ENCODE measurements at places on chromosomes 16 and 17. TPM values are rescaled to one million over a fixed set of nuclear protein-coding genes. Genes with fewer than 3 reads are reported as not detected.

The CASKIN1 gene
- 0.13 TPM for total RNA-seq

The ASIC2 gene
- total RNA-seq, result 0.07 TPM

The CD300LB gene
- total RNA-seq, result not detected

The TBC1D26 gene
- total RNA-seq, result not detected

The RASD1 gene
- total RNA-seq, result 11.8 TPM

The KRTAP4-9 gene
- total RNA-seq, result not detected

The CDH3 gene
- not detected for total RNA-seq

The EIF5A gene
- 945 TPM for total RNA-seq

The MARVELD3 gene
- total RNA-seq, result 0.13 TPM

The PITPNM3 gene
- total RNA-seq, result 1.3 TPM

The ZNF500 gene
- 12.5 TPM for total RNA-seq

The CFAP97D1 gene
- total RNA-seq, result not detected

The PRAC1 gene
- total RNA-seq, result not detected

Data from thoracic aorta endothelial cell (primary cell).